NCI-H524 treated with DMSO at 0.1 percent for 48 hours (cell line): ENCODE measurements at places on chromosomes 5 and 9.
A peak's percentile ranks its signal among the peaks of the same experiment; 100 is the strongest.

DNA sequence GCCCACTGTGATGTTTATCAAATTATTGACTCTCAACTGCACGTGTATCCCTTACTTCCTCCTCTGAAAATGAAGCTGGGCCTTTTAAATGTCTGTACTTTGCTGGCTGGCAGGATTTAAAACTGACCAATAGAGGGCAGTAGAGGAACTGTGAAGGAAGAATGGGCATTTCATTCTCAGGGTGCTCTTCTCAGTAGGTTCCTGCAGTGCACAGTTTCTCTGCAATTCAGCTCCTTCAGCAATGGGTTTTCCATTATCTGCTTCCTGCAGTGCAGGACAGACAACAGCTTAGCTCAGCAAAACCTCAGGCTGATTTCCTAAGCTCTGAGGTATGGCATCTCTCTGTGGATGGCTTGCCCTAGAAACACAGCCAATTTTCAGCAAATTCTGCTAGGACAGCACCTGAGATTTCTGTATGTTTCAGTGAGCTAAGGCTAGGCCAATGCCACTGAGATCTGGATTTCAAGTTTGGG lies 298.4 kb upstream of the PRDM9 start:
- DNase-seq: peak; percentile 26

- DNase-seq: no peak
Measured at GRCh38 chr9:5357431-5358105, 17.9 kb upstream of the RLN1 start.

DNA sequence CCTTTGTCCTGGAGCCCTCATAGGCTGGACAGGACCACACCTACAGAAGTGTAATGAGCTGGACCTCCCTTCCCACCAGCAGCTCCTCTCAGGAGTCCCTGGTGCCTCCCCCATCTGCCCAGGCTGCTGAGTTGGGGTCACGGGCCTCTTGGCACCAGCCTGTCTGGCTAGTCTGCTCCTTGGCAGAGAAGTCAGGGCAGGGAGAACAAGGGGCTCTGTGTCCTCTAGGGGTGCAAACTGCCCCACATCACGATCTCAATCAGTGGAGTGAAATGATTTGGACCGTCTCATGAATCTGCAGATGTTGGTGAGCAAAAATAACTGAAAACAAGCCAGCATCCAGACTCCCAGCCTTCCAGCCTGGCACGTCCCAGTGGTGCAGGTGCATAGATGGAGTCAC lies 14.9 kb upstream of the GFPT2 start:
- no peak for DNase-seq

- DNase-seq: no peak
Measured at GRCh38 chr5:135379046-135379654, 19.9 kb downstream of the MACROH2A1 start.

DNA sequence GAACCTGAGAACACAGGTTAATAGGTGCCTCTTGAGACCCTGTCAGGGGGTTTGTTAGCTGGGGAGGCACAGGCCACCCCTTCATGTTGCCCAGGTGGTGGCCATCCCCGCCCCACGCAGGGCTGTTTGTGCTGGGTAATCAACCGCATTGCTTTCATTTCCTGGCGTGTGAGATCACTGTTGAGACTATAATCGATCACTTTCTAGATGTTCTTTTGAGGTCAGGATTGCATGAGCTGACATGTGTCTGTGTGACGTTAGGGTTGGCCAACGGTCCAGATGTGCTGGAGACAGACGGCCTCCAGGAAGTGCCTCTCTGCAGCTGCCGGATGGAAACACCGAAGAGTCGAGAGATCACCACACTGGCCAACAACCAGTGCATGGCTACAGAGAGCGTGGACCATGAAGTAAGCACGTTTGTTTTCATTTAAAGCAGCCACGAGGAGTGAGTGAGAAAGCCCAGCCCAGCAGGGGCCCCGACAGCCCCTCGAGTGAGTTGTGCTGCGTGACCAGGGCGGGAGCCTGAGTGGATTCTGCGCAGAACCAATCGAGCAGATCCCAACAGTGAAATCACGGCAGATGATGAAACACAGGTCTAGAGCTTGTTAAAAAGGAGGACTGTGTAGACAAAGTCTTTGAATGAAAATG lies 115.0 kb upstream of the CACNA1B start:
- no peak for DNase-seq

GRCh38 chr9:26262421-26263107 lies 584.3 kb upstream of the TUSC1 start:
- no peak for DNase-seq

GRCh38 chr9:750249-750967 lies 91.1 kb upstream of the DMRT1 start:
- DNase-seq: peak; percentile 49

- no peak for DNase-seq
Measured at GRCh38 chr5:76556511-76557221, 66.5 kb downstream of the F2RL2 start.

GRCh38 chr5:159184858-159185381 lies 24.4 kb downstream of the RNF145 start:
- DNase-seq: no peak

DNA sequence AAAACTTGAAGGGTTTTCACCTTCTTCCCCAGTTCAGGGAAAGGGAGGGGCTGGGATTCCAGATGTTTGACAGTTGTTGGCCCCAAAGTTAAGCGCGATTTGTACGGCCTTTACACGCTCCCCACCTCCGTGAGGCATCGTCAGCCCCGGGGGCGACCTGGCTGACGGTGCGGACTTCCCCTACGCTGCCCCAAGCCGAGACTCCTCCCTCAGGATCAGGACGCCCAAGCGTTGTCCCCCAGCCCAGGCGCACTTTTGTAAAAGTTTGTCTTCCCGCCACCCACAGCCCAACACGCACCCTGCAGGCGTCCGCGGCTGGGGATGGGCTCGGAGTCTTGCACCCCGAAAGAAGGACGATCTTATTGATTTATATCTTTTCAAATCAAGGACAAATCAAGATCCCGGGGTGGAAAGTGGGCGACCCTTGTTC lies 713 bp downstream of the MOB3B start:
- DNase-seq: no peak

DNA sequence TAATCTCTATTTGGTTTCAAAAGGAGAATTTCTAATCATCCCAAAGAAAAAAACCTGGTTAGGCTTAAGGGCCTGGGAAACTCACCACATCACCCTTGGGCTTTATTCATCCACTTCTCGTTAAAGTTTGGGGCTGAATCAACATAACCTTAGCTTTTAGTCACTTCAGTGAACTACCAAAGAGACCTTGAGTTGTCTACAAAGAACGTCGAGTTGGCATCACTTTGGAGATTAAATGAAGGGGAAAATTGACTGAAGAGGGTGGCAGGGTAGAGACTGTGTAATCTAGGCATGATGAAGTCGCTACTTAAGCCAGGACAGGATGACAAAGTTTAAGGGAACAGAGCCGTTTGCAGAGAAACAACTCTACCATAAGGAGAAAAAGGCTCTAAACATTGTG lies 341.4 kb downstream of the RAB3C start:
- DNase-seq: no peak

DNA sequence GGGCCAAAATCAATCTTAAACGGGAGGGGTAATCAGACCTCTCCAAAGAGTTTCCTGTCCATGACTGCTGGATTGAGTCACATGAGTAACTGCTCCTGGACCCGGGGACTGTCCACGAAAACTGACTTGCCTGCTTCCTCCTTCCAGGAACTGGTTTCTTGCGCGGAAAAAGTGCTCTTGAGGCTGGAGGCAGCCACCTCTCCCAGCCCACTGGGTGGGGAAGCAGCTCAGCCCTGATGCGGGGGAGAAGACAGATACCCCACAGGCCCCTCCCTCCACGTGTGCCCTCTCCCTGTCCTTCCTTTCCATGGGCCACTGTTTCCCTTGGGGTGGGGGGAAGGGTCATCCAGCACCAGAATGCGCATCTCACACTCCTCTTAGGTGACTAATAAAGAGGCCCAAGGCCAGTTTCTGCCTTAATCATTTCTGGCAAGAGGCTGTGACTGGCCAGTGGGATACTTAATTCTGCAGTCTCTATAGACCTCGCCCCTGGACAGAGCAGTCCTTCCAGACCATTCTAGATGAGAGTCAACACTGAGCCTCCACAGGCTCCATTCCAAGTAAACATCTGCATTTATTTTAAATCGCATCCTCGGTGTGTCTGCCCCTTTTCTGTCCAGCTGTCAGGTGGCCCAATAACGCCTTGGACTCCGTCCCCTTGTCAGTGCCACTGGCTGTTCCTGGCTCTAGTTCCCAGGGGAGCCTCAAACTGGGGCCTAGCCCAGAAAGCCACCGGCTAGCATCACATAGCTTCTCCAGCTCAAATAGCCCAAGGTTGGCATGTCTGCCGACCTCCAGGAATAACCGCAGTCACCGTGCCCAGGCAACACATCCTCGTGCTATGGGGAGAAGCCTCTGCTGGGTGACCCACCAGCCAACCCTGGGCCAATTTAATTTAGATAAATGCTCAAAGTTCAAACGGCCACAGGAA lies 12.0 kb downstream of the REXO4 start:
- no peak for DNase-seq

DNA sequence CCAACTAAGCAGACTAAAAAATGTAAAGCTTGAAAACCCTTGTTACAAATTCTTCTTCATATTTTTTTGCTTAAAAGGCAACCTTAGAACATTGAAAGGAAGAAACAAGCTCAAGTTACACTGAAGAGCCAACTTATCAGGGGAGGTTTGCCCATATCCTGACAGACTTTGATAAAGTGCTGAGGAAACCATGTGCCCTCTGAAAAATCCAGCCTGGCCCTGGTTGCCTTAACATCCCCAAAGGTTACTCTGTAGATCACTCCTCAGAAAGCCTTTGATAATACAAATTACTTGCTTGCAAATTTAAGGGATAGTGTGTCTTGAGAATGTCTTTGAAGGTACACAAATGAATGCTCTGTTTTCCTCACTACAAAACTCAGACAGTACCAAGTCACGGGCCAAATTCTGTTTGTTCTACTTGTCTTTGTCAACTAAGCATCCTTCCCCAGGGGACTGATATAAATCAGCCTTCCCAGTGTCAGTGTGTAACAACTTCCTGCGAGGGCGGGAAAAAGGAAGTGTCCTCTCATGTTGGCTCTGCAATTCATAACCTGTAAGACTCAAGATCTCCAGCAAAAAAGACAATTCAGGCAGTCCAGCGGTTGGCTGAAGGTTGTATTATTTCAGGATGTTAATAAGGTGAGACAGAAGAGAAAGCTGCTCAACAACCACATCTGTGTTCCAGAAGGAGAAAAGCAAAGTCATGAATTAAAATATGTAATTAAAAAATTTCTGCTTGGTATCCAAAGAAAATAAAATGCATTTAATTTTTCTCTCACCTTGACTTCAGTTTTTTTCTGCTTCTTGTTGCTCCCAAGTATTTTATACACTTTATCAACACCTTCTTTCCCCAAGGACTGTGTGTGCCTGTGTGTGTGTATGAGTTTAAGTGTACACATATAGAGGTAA lies 199.9 kb downstream of the PIK3R1 start:
- no peak for DNase-seq

- DNase-seq: no peak
Measured at GRCh38 chr9:95613670-95614069, 96.9 kb upstream of the PTCH1 start.

DNA sequence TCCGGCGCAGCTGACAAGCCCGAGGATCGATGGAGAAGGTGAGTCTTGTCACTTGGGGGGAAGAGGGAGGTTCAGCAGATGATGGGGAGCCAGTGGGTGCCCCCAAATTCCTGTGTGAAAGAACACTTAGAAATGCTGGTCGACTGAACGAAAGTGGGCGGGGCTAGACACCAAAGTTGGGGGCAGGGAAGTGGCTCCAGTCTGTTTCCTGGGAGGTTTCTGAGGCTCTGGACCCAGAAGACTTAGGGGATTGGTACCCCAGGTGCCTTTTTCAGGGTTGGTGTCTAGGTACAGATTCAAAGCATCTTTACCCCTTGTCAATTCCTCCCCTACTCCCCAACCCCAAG lies 278.6 kb downstream of the ZSWIM6 start:
- no peak for DNase-seq
